Jurkat, Clone E6-1 (cell line): ENCODE measurements at places on chromosomes 3 and 15.

- DNase-seq = no peak
Measured at GRCh38 chr3:46935168-46935858, 41.2 kb downstream of the CCDC12 start.

GRCh38 chr3:154642145-154642544 is 212.2 kb upstream of the GPR149 start:
- peak; percentile 12 for DNase-seq

DNA sequence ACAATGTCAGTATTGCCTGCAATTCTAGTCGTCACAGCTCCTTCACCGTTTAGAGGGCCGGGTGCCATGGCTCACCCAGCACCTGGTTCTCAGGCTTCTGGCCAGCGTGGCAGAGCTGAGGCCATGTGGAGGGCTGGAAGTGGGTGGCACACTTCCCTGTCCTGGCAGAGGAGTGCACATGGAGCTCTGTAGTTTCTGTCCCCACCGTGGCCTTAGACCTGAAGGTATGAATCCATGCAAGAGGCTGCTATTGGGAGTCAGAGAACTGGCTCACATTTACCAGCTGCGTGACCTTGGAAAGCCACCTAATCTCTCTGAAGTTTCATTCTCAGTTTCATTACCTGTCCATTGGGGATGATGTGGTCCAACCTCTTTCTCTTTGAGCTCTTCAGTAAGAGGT is 22.2 kb downstream of the EPHB1 start:
- no peak for DNase-seq

DNA sequence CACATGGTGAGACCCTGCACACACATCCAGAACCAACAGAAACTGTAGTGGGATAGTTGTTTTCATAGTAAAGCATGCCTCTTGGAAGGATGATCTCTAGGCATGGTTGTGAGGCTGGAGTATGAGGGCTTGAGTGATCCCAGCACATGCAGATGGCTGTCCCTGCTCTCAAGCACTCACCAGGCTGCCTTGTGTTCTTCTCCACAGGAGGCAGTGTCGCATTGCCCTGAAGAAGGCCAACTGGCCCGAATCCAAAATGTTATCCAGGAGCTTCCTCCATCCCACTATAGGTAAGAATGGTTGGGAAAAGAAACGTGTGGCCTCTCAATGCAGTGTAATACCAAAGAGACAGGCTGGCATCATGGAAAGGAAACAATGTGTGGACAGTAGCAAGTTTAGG is 82.7 kb downstream of the TMEM39A start:
- no peak for DNase-seq

- no peak for DNase-seq
Measured at GRCh38 chr15:65762914-65763787, 28.9 kb downstream of the DENND4A start.

DNA sequence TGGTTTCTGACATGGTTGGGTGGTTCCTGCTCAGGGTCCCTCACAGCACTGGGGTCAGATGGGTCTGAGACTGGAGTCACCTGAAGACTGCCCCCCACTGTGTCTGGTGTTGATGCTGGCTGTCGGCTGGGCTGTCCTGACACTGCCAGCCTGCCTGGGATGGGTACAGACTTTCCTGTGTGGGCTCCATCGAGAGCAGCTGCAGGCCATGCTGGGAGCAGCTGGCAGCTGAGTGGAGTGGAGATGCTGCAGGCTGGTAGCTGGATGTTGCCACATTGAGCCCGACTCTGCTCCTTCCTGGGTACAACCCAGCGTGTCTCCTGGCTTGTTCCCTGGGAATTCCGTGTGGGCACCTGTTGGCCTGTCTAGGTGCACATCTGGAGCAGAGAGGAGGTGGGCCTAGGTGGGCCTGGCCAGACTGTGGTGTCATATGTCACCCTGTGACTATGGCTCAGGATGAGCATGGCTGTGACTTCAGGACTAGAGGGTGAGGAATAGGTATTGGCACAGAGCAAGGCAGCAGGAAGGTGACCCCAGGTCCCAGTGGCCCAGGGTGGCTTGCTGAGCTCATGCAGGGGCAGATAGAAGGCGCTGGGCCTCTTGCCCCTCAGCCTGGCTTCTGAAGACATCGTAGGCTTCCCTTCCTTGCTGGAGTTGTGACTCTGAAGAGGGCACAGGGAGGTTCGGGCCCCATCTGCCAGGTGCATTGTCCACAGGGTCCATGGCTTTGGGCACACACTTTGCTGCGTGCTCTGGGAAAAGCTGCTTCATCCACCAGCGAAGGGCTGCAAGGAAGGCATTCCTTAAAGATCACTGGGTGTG is 40.0 kb upstream of the PRR23E start:
- no peak for DNase-seq

DNA sequence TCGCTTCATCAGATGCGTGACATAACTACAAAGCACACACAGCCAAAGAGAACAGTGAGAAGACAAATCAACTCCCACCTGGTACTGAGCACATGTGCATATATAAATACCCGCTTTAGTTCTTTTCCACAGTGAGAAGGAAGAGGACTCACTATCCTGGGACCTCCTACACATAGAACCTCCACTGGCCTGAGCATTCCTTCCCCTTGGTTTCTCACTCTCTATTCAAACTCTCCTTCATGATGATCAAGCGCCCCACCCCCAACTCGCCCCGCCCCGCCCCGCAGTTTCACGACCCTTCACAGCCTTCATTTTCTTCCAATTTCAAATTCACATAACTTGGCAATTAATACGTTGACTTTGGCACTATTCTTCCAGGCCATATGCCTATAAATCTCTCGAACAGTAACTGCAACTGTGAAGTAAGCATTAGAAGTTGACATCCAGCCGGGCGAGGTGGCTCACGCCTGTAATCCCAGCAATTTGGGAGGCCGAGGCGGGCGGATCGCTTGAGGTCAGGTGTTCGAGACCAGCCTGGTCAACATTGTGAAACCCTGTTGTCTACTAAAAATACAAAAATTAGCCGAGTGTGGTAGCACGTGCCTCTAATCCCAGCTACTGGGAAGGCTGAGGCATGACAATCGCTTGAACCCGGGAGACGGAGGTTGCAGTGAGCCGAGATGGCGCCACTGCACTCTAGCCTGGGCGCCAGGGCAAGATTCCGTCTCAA is 1.1 kb downstream of the RPS17 start:
- DNase-seq = no peak

- DNase-seq = no peak
Measured at GRCh38 chr3:76438971-76439370, 600.9 kb upstream of the ROBO2 start.

GRCh38 chr3:70608434-70608833 is 296.0 kb upstream of the MDFIC2 start:
- no peak for DNase-seq

- no peak for DNase-seq
Measured at GRCh38 chr3:185658943-185659342, 72.8 kb downstream of the SENP2 start.

DNA sequence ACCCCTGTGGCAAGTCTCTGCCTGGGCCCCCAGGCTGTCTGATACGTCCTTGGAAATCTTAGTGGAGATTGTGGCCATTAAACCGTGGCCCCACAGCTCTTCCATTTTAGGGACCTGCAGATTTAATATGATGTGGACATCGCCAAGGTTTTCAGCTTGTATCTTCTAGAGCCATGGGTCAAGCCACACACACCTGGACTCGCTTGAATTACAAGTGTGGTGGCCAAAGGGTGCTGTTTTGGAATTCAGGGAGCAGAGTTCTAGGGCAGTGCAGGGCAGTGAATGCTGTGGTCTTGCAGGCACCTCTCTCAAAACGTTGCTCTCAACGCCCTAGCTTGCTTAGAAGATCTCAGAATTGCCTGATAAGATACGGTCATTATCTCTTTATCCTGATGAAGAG is 211.2 kb downstream of the ROBO2 start:
- DNase-seq = no peak

GRCh38 chr15:39285663-39286062 is 295.2 kb upstream of the THBS1 start:
- DNase-seq = no peak

DNA sequence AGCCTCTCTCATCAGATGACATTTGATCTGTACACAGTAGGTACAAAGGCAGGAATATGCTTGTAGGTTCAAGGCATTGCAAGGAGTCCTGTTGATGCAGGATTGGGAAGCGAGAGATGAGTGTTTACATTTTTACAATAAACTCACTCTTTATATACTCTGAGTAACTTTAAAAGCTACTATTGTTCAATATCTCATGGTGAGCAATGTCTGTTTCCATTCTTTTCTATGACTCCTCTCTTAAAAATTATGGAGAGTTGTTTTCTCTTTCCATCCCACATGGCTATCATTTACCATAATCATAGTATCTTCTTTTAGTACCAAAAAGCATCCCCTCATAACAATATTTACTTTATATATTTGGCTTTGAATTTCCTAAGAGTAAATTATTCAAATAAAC is 314.0 kb upstream of the CDIN1 start:
- DNase-seq = no peak
